COR-L47 (cell line): ENCODE measurements at places on chromosomes 2 and 18.

DNA sequence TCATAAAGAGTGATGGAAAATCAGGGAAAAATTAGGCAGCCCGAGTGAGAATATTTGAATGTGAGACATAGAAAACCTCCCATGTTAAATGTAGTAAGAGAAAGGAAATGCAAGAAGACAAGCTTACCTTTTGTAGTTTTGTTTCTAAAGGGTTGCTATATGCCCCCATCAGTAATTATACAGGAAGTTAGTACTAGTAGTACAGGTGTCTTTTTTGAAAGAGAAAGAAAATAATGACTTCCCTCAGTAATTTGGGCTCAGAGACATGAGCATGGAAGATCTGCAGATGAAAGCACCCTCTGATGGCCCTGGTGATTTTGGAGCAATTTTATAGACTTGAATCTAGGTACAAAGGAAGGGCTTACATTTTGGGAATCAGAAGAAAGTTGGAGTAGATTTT is 80.8 kb downstream of the RHBDD1 start:
- DNase-seq = no peak

GRCh38 chr2:44779793-44780192 is 161.7 kb upstream of the SIX3 start:
- DNase-seq = no peak

- DNase-seq = no peak
These were observed 46.8 kb upstream of the SPOPL start for GRCh38 chr2:138454761-138455160.

DNA sequence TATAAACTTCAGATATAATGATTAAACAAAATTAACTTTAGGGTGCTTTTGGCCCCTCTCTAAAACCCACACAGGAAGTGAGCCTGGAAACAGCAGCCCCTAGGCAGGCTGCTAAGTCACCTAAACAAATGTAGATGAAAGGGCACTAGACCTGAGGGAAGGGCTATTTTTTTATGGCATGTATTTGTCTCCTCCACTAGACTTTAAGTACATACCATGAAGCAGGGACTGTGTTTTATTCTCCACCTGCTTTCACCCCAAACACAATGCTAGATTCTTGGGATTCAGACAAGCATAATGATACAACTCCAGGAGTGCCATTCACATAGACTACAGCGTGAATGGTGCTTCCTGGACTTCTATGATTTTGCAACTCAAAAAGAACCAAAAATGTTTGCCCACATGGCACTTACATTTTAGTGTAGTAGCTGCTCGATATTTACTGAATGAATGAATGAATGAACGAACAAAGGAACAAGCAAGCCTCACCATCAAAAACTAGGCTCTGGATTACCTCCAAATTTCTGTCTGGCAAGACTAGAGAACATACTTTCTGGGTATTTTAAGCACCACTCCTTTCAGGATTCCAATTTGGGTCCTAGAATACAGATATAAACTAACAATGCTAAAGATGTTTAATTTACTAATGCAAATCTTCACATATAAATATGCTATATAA is 10.1 kb downstream of the ATAD2B start:
- no peak for DNase-seq

GRCh38 chr2:60309336-60309735 is 244.1 kb downstream of the BCL11A start:
- DNase-seq = no peak

GRCh38 chr2:214184461-214184860 is 226.4 kb upstream of the VWC2L start:
- DNase-seq = no peak

- no peak for DNase-seq
These were observed 300.9 kb downstream of the RIT2 start for GRCh38 chr18:42814618-42815017.

- DNase-seq = no peak
These were observed 57.8 kb downstream of the TCF4 start for GRCh38 chr18:55530166-55530565.

- DNase-seq = no peak
These were observed 29.2 kb downstream of the GPC1 start for GRCh38 chr2:240464514-240465241.

DNA sequence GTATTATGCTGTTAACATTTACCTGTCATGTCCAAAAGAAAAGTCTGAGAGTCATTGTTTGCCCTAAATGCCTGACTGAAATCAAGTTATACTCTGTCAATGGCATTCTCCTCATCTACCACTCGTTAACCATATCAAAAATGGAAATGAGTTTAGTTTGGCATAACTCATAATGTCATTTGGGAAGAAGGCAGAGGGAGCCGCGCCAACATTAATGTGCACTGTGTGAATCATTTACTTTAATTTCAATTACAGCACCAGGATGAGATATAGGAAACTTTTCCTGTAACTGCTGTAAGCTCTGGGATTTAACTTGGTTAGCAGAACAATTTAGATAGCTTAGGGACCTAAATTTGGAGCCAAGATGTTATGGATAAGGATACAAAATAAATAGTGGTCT is 871.2 kb upstream of the POU3F3 start:
- no peak for DNase-seq

- no peak for DNase-seq
These were observed 49.7 kb downstream of the PXDN start for GRCh38 chr2:1694371-1695271.
